ENCODE measurements at places on chromosomes 4 and X.

- no peak for DNase-seq
These were observed 1624.7 kb downstream of the ARAP2 start for GRCh38 chr4:34619531-34620162.

DNA sequence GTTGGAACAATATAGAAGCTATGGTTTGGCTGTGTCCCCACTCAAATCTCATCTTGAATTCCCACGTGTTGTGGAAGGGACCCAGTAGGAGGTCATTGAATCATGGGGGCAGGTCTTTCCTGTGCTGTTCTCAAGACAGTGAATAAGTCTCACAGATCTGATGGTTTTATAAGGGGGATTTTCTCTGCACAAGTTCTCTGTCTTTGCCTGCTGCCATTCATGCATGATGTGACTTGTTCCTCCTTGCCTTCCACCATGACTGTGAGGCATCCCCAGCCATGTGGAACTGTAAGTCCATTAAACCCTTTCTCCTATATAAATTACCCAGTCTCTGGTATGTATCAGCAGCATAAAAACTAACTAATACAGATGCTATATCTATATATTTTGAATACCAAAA is 135.2 kb upstream of the EDNRA start:
- no peak for DNase-seq

- DNase-seq = no peak
These were observed 14.8 kb downstream of the PDK3 start for GRCh38 chrX:24479924-24480323.

GRCh38 chrX:151402719-151403390 is 5.8 kb downstream of the VMA21 start:
- DNase-seq = no peak

DNA sequence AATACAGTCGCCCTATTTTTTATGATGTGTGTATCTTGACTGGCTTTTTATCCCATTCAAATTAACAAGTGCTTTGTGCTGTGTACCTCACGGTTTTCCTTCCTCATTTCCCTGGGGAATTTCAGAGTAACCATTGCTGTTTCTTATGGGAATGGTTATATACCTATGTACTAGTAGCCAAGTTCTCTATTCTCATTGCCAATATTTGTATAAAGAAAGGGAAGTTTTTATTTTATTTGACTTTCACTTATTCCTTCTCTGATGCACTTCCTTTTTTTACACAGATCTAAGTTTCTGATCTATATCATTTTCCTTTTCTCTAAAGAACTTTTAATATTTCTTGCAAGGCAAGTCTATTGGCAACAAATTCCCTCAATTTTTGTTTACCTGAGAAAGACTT is 181.3 kb downstream of the SOWAHB start:
- no peak for DNase-seq

DNA sequence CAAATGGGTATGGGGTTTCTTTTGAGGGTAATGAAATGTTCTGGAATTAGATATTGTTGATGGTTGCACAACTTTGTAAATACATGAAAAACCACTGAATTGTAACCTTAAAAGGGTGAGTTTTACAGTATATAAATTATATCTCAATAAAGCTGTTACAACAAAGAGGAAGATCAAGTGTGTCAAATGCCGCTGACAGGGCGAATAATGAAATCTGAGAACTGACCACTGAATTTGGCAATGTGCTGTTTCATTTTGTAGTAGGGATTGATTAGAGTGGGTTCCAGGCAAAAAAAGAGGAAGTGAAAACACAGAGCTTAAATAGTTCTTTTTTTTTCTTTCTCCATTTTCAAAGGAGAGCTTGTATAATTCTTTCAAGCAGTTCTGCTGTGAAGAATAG is 161.1 kb upstream of the NAP1L5 start:
- no peak for DNase-seq

GRCh38 chr4:104967034-104967401 is 179.7 kb upstream of the TET2 start:
- DNase-seq = no peak

GRCh38 chrX:24169211-24169610 is 19.7 kb downstream of the ZFX start:
- DNase-seq = no peak

DNA sequence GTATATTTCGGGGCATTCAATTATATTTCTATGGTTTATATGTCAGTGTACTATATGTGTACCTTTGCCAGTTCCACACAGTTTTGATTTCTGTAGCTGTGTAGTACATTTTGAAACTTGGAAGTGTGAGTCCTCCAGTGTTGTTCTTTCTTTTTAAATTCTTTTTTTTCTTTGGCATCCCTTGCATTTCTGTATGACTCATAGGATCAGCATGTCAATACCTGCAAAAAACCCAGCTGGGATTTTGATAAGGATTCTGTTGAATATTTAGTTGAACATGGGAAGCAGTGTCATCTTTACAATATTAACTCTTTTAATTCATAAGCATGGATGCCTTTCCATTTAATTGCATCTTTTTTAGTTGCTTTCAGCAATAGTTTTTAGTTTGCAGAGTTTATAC is 100.0 kb downstream of the SH3BGRL start:
- DNase-seq = no peak

- no peak for DNase-seq
These were observed 117.5 kb downstream of the CDKL5 start for GRCh38 chrX:18542905-18543304.

DNA sequence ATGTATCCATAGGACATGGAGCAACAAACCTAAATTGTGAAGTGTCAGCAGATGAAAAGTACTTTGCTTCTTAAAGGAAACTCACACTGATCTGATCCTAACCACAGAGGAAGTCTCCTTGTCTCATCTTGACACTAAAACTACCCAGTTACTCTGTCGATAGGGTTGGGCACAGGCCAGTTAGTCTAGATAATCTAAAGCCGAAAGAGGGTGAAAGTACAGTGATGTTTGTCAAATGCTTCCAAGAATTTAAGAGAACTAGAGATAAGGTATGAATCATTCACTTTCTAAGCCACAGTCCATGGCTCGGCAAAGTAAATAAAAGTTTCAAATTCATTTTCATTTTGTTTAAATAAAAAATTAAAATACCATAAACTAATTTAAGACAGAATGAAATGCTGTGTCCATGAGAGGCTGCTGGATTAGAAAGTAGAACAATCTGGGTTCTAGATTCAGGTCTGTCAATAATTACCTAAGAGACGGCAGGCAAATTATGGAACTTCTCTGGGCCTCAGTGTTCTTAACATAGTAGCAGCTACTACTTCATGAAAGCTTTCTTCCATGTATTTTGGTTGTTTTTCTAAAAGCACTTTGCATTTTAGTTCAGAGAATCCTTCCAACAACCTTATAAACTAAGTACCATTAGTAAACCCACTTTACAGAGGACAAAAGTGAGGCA is 176.7 kb downstream of the LDB2 start:
- DNase-seq = no peak

DNA sequence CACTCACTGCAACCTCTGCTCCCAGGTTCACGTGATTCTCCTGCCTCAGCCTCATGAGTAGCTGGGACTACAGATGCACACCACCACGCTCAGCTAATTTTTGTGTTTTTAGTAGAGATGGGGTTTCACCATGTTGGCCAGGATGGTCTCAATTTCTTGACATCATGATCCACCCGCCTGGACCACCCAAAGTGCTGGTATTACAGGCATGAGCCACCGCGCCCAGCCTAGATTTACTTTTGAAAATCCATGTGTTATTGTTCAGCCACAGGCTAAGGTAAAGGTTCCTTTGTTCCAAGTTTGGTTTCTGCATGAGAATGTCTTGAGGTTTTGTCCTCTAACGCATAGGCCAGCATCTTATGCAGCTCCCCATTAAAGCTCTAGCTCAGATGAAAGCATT is 371.6 kb downstream of the DMD start:
- DNase-seq = no peak

GRCh38 chrX:154696676-154697045 is 43.3 kb upstream of the CTAG2 start:
- DNase-seq = no peak

DNA sequence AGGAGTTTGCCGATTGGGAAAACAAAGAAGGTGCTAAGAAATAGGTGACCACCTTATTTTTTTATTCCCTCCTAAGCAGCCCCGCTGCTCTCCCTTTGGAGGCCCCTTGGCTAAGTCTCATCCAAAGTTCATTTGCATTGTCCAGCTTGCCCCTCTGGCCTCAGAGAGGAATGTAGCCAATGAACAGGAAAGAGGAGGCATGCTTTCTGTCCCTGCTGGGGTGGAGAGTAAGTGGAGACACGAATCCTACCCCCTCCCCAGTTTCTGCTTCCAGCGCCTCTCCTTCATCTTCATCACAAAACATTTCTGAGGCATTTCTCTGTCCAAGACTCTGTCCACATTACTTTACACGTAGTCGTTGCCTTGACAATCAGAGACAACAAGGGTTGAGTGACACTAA is 38.7 kb downstream of the NLGN3 start:
- no peak for DNase-seq

- no peak for DNase-seq
These were observed 387.4 kb downstream of the SPOCK3 start for GRCh38 chr4:166846939-166847338.

GRCh38 chrX:43758044-43758443 is 101.9 kb downstream of the MAOA start:
- no peak for DNase-seq

GRCh38 chrX:45762699-45763647 is 562.3 kb upstream of the DIPK2B start:
- DNase-seq = no peak

- DNase-seq = no peak
These were observed 93.0 kb downstream of the USP9X start for GRCh38 chrX:41178201-41178600.

GRCh38 chrX:12138361-12139313 is at the start of gene FRMPD4:
TSS of gene FRMPD4 (plus strand) at chrX:12138473. CDS start at chrX:12138972, 499 bp downstream.
- no peak for DNase-seq

DNA sequence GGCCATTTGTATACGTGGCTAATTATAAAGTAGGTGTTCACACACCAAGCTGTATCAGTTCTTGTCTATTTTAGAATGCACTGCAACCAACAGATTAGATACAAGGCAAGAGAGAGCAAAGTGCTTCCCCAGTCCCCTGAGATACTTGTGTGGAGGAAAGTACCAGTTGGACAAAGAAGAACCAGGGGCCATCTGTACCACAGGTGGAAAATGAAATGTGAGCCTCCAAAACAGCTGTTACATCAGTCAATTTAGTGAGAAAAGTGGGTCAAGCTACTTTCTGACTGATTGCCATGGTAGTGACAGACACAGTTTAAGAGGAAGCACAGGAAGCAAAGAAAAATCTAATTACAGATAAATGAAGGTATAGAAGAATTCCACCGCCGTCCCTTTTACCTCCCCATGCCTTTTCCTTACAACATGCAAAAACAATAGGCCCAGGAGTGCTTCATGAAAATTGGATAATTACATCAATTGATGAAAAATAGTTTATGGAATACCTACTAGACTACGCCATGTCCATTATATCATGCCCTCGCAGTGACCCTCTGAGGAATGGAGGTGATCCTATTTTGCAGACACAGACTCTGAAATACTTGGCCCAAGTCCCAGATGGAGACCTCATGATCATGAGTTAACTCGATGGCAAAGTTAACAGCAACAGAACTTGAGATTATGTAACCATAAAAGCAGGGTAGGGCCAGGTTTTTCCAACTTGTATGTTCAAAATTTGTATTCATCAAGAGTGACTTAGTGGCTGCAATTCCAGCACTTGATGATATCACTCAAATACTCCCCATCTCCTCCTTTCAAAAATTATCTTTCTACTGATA is 15.8 kb downstream of the SMPX start:
- DNase-seq = peak; percentile 68

DNA sequence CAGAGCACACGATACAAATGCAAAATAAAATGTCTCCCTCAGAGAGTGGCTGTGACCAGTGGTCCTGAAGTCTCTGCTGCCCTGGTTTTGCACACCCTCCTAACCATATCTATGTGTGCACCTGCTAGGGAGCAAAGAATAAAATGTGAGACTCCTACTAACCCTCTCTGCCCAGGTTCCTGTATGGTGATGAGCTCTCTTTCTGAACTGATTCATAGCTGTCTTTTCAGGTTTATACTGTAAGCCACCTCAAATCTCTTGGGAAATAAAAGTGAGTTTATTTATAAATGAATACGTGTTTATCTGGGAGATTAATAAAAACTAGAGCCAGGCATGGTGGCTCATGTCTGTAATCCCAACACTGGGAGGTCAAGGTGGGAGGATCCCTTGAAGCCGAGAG is 126.0 kb upstream of the RBPJ start:
- DNase-seq = no peak

- no peak for DNase-seq
These were observed 28.7 kb downstream of the NOCT start for GRCh38 chr4:139044291-139044690.

DNA sequence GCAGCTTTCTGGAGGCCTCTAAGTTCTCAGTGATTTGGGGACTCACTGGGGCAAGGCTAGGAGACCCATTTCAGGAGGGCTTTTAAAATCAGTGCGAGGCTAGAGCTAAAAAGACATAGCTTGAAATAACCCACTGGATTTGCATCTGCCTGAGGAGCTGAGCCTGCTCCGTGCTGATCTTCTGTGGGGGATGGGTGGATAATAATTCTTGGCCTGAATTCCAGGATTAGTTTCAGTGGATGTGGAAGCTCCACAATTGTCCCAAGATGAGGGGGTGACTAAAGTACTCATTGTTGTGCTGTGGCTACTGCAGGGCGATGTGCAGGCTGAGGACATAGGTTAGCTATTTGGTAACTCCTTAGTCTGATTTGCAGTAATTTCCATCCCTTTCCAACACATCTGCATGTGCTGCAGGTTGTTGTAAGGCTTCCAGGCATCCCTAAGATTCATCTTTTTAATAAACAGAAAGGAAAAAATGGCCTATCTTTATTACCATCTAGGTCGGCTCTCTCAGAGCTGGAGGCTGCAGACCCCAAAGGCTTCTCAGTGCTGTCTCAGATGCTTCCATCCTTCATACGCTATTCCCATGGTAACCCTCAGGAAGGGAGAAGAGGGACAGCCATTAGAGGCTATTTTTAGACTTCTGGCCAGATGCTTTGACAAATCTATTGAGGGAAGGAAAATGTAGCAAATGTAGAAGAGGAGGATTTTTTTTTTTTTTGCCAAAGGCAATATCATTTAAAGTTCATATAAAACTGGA is 63.4 kb downstream of the GRXCR1 start:
- no peak for DNase-seq

DNA sequence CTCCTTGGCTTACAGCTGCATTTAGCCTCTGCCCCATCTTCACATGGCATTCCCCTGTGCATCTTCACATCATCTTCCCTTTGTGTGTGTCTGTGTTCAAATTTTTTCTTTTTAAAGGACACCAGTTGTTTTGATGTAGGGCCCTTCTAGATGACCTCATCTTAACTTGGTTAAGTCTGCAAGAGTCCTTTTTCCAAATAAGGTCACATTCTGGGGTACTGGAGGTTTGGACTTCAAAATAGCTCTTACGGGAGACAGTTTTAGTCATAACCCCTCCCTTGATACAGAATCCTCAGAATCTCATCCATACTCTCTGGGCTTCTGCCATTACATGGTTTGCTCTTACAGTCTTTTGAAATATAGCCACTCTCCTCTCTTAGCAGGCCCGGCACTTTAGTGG is 231.5 kb upstream of the ATP6AP2 start:
- DNase-seq = no peak

GRCh38 chr4:83209419-83209818 is 75.2 kb downstream of the COQ2 start:
- no peak for DNase-seq

- DNase-seq = no peak
These were observed 64.8 kb downstream of the GLRA3 start for GRCh38 chr4:174764105-174764729.

GRCh38 chrX:13014111-13015096 is 30.0 kb downstream of the FAM9C start:
- no peak for DNase-seq

GRCh38 chrX:129825746-129826505 is 17.8 kb downstream of the ZDHHC9 start:
- DNase-seq = no peak

- no peak for DNase-seq
These were observed 11.3 kb downstream of the RGS12 start for GRCh38 chr4:3303923-3304710.
